ENCODE measurements at places on chromosomes 7 and 10.

- peak; percentile 10 for DNase-seq
Observed at GRCh38 chr10:91758303-91759146, 39.7 kb upstream of the TNKS2 start.

DNA sequence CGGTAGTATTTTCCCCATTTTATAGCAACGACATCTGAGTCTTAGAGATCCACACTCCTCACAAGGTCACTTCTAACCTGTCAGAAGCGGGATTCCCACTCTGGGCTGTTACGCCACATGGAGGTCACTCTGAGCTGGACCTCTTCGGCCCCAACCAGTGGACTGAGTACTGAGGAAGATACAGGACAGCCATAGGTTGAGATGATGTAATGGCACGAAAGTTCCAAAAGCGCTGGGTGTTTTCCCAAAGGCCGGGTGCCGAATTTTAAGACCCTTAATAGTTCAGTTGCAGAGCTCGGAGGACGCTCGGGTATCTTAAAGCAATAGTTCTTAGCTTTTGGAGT is 699 bp downstream of the GHITM start:
- no peak for DNase-seq

GRCh38 chr7:66150471-66150870 is 35.8 kb downstream of the CRCP start:
- no peak for DNase-seq

- no peak for DNase-seq
Observed at GRCh38 chr10:120131183-120131582, 238.7 kb downstream of the SEC23IP start.

GRCh38 chr7:66583490-66584110 is 45.1 kb upstream of the KCTD7 start:
- no peak for DNase-seq

- DNase-seq: no peak
Observed at GRCh38 chr10:119503821-119504220, 38.7 kb downstream of the RGS10 start.

DNA sequence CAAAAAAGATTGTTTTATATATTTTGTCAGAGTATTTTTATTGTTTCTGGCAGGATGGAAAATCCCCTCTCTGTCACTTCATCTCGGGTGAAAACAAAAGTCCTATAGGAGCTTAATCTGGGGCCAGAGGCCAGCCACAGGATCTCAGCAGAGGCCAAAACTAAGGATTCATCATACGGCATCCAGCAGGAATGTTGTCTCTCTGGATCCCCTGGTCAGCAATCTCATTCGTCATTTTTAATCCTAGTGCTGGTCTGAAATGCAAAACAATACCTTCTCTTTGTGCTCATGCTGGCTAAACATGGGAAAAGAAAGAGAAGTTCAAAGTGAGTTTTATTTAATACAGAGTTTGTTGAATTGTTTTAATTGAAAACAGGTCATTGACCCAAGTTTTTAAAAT is 482.5 kb upstream of the AUTS2 start:
- DNase-seq: no peak

DNA sequence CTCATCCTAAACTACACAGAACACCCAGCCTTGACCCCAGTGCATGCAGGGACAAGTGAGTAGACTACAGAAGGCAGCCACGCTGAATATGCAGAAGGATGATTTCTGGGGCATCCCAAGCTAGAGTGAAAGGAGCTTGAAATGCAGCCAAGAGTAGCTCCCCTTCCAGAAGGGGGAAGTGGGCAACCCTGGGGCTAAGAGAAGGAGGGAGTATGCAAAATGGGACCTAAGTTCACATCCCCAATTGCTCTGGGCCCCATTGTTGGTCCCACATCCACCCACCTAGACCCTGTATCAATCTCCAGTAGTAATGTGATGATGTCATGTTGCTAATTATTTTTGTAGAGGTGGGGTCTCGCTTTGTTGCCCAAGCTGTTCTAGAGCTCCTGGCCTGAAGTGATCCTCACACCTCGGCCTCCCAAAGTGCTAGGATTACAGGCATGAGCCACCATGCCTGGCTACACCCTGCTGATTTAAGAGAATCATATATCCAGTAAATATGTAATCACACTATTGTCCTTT is 5.6 kb upstream of the PSTK start:
- no peak for DNase-seq

DNA sequence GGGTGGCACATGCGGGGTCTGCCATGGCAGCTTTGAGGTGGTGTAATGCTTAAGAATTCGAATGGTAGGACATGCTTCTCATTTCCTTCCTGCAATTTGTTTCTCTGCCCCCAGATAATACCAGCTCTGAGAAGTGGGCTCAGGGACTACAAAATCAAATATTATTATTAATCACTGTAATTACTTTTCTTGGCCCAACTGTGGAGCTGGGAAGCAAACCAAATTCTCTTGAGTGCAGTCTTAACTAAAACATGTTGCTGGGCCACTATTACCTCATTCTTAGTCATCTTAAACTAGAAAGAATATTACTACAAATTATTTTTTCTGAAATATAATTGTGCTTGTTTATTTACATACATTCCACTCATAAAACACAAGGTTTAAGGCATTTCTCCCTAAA is 566.7 kb upstream of the NRP1 start:
- DNase-seq: no peak

- no peak for DNase-seq
Observed at GRCh38 chr7:221978-222715, 29.8 kb downstream of the FAM20C start.

GRCh38 chr10:52111101-52111891 is 202.8 kb upstream of the DKK1 start:
- DNase-seq: no peak

DNA sequence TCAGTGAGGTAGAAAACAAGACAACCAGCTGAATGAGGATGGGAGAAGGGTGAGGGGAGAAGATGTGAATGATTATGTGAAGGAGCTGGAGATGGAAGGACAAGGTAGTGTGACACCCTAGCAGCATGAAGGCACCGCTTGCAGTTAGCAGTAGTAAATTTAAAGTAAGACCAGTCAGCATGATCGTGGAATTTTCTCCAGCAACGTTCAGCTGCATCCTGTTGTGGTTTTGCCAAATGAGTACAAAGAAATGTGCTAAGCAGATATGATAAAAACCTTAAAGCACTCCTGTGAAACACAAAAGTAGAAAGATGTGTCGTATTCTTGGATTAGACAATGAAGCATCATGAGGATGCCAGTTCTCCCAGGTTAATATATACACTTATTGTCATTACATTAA is 34.1 kb upstream of the IFRD1 start:
- no peak for DNase-seq

Data from SHP77 (cell line).